Activated CD4-positive, alpha-beta T cell treated with anti-CD3 and anti-CD28 coated beads for 36 hours (primary cell): ENCODE measurements at places on chromosomes 2 and 18.

DNA sequence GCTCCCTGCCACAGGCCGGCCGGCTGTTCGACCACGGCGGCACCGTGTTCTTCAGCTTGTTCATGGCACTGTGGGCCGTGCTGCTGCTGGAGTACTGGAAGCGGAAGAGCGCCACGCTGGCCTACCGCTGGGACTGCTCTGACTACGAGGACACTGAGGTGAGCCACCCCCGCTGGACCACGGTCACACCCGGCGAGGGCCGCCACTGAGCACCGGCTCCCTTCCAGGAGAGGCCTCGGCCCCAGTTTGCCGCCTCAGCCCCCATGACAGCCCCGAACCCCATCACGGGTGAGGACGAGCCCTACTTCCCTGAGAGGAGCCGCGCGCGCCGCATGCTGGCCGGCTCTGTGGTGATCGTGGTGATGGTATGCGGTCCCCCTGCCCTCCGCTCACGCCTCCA is 20.8 kb downstream of the ANO7 start:
- no peaks in the 10 kb centered on the region for H3K36me3 ChIP-seq
- no peak for DNase-seq
- no peaks in the 10 kb centered on the region for H3K27me3 ChIP-seq
- H3K27ac ChIP-seq = no peak overlapping the region

GRCh38 chr2:213034585-213034984 is 116.8 kb downstream of the IKZF2 start:
- H3K27ac ChIP-seq = no peak overlapping the region
- no peak overlapping the region for H3K4me3 ChIP-seq
- peaks cover 39% of the 10 kb centered on the region for H3K4me1 ChIP-seq
- H3K36me3 ChIP-seq = no peaks in the 10 kb centered on the region
- peaks cover 1% of the 10 kb centered on the region for H3K27me3 ChIP-seq

- DNase-seq = no peak
- peaks cover 13% of the 10 kb centered on the region for H3K36me3 ChIP-seq
- H3K4me1 ChIP-seq = no peaks in the 10 kb centered on the region
- H3K27ac ChIP-seq = no peak overlapping the region
- H3K4me3 ChIP-seq = no peak overlapping the region
Measured at GRCh38 chr2:171814883-171815282, 79.2 kb downstream of the SLC25A12 start.

GRCh38 chr2:168801961-168802858 is at the start of gene NOSTRIN:
TSS of gene NOSTRIN (plus strand) at chr2:168802637. CDS start at chr2:168802647, 10 bp downstream.
- no peaks in the 10 kb centered on the region for H3K27me3 ChIP-seq
- no peak for DNase-seq
- H3K4me1 ChIP-seq = no peaks in the 10 kb centered on the region
- no peak within 1 kb of the TSS for H3K4me3 ChIP-seq
- H3K27ac ChIP-seq = no peak within 1 kb of the TSS

DNA sequence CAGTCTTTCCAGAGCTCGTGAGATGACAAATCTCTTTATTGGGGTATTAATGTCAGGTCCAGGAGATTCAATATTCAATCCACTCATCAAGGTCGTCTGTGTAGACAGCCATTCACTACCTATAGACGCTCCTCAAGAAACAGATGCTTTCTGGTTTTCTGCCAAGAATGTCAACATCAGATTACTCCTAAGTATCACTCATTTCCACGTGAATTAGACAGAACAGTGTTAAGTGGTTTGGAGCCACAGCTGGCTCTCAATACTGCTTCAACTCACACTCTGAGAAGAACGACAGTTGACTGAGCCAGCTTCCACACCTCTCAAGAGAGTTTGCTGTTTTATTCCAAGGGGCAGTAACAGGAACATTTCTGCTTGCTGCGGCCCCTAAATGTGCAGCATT is 113.5 kb upstream of the NEDD4L start:
- H3K4me3 ChIP-seq = no peak overlapping the region
- H3K27ac ChIP-seq = no peak overlapping the region
- H3K4me1 ChIP-seq = no peaks in the 10 kb centered on the region
- DNase-seq = no peak
- H3K36me3 ChIP-seq = no peaks in the 10 kb centered on the region
- H3K27me3 ChIP-seq = no peaks in the 10 kb centered on the region

DNA sequence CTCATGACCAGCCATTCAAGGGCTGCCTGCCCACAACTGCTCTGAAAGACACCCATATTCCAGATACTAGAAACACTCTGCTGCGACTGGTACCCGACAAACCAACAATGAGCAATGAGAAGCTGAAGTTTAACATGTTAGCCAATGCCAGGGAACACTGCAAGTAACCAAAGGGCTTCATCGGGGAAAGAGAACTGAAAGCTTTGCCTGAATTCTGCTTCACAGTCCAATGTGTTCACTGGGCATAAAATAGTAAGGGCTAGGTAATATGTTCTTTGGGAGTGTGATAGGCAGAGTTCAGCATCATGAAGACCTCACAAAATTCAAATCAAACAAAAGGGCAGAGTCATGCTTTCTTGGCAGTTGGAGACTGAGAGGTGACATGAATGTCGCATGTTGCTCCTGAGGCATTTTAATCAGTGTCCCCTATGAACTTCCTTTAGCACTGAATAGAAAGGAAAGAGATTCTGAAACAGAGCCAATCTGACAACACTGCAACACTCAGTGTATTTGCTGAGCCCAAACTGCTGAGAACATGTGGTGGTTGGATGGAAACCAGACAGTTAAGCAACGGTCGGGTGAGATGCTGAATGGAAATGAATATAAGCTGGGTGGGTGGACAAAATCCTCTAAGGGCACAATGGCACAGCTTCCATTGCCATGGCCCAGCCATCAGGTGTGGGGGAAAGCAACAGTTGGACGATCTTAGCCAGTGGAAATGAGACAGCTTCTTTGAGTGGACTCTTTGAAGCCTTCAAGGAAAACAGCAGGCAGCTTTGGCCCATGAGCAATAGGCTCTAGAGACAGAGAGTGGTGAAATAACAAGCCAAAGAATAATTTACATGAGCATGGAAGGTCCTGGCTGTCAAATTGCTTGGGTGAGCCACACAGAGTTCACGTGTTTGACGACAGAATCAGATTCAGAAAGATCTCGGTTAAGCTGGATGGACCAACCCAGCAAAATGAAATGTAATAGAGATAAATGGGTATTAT is 277.5 kb downstream of the AFF3 start:
- peaks cover 22% of the 10 kb centered on the region for H3K4me1 ChIP-seq
- no peaks in the 10 kb centered on the region for H3K27me3 ChIP-seq
- H3K36me3 ChIP-seq = no peaks in the 10 kb centered on the region
- H3K4me3 ChIP-seq = no peak overlapping the region
- no peak for DNase-seq

- H3K27ac ChIP-seq = no peak overlapping the region
- DNase-seq = no peak
- no peaks in the 10 kb centered on the region for H3K27me3 ChIP-seq
- no peaks in the 10 kb centered on the region for H3K4me1 ChIP-seq
Measured at GRCh38 chr2:151995161-151995557, 103.7 kb downstream of the CACNB4 start.

DNA sequence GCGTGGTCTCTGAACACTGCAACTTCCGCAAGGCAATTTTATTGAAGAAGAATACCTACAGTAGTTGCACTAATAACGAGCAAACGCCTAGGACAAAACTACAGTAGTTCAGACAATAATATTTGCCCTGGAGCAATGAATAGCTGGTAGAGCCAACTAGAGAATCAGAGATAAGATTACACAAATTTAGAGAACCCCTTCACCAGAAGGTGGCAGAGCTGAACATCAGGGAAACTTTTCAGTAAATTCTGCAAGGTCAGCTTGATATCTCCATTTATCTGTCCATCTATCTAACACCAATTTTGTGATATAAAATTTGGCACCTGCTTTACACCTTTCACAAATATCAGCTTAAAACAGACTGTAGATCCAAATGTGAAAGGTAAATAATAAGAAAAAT is 43.8 kb downstream of the CDH19 start:
- H3K4me3 ChIP-seq = no peak overlapping the region
- no peak overlapping the region for H3K27ac ChIP-seq
- no peaks in the 10 kb centered on the region for H3K36me3 ChIP-seq
- no peaks in the 10 kb centered on the region for H3K27me3 ChIP-seq
- no peaks in the 10 kb centered on the region for H3K4me1 ChIP-seq

GRCh38 chr2:128413014-128413717 is 94.5 kb upstream of the HS6ST1 start:
- H3K36me3 ChIP-seq = no peaks in the 10 kb centered on the region
- DNase-seq = no peak
- no peak overlapping the region for H3K4me3 ChIP-seq
- H3K27ac ChIP-seq = no peak overlapping the region
- H3K27me3 ChIP-seq = no peaks in the 10 kb centered on the region
